Left ventricle myocardium superior (tissue), 1 donor: ENCODE measurements at places on chromosomes 3 and 15.

- no peak for DNase-seq
Observed at GRCh38 chr3:135736740-135737139, 228.8 kb upstream of the PPP2R3A start.

DNA sequence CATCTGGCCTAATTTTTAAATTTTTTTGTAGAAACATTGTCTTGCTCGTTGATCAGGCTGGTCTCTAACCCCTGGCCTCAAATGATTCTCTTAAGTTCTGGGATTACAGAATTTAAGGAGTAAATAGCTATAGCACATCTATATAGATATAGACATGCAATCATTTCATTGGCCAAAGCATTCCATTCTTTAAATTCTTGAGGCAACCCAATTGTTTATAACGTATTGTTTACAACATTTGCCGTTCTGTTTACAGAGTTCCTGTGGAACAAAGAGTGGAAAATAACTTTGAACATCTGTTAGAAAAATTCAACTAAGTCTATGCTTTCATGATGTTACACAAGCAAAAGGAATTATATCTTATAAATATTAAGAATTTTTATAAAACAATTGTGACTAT, 205.2 kb upstream of the ROBO2 start:
- DNase-seq = no peak

DNA sequence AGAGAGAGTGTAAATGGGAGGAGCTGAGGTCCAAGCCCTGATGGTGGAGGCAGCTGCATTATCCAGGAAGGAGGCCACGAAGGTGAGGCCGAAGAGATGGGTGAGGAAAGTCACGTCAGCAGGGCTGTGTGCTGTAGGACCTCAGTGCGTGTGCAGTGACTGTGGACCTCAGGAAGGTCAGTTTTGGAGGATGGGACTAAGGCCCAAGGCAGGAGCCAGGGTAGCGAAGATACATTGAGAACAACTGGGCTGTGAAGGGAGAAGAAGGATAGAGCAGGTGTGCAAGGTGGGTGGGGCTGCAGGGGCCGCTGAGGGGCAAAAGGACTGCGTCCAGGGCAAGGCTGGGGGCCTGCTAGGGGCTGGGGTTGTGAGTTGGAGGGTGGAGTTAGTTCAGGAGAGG, 4.9 kb downstream of the KLHL40 start:
- no peak for DNase-seq

DNA sequence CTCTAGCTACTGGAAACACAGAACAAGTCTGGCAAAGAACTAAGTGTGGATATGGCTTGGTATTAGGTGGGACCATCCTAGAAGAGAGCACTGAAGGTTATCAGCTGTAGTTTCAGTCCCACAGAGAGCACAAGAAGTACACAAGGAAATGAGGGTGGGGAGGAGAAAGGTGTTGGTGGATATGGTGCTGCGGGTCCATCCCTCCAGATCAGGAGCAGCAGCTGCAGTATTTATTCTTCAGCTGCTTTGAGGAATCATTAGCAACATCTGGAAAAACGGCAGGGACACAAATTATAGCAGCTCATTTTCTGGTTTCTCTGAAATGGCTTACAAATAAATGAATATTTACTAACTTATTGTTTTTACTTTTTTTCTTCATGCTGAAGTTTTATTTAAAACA, 29.0 kb downstream of the CD80 start:
- DNase-seq = no peak

GRCh38 chr3:6321999-6322398, 538.9 kb upstream of the GRM7 start:
- no peak for DNase-seq
